ENCODE measurements at places on chromosomes 7 and 10.

DNA sequence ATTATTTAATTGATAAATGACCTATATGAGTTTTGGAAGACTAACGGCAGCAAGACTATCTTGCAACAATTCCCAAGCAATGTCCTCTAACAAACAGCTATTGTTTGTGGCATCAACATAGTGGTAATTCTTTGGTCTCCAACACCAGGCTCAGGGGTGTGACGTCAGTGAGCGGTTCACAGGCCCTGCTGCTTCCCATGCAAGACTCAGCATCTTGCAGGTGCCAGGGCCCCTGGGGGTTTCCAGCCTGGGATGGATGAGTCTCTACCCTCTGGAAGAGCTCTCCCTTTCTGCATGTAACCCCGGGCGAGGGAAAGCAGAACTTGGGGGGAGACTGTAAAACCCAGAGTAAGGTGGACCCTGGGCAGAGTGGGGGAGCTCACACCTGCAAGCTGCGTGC, 164.7 kb downstream of the ACTR3B start:
- DNase-seq, result no peak

- no peak for DNase-seq
These were observed 590.4 kb upstream of the PFKP start for GRCh38 chr10:2476812-2477553.

GRCh38 chr7:34622771-34623250, 35.2 kb upstream of the NPSR1 start:
- no peak for DNase-seq

GRCh38 chr10:124035928-124036558, 57.4 kb downstream of the CHST15 start:
- no peak for DNase-seq

DNA sequence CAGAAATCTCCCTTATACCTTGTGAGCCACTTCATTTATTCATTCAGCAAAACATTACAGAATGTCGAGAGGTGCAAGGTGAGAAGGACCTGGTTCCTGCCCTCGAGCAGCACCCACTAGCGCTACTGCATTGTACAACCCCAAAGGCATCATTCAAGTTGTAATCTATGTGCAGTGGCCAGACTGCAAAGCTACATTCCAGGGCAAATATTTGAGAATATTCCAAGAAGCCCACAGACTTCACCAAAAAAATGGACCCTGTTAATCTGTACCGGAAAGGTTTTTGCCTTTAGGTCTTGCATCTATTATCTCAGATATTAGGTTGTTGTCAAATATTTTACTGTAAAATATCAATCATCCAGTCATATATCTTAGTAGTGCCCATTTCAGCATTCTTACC, 295.4 kb upstream of the FZD1 start:
- DNase-seq, result no peak

- no peak for DNase-seq
These were observed 174.7 kb downstream of the TCF7L2 start for GRCh38 chr10:113124724-113125123.

DNA sequence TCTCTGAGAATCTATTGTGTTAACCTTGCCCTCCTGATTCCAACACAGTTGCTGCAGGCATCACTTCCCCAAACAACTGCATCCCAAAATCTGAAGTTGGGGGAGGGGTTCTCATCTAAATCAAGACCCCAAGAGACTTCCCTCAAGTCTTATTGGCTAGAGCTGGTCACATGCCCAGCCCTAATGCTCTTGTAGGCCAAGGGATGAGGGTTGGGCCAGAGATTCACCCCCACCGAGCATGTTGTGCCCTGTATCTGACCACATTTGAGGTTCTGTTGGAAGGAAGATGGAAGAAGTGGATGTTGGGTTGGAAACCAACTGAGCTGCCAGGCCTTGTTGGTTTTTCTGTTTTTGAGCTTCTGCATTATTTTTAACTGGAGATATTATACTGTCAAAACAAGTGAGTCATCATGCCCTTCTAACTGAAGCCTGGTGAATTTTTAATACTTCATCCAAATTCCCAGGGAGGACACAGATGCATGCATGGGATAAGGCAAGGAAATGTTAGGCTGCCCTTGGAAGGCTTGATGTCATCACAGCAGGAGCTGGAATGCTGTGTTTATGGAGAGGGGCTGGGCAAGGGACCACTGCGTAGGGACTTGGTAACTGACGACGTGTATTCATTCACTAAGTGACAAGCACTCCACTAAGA, 68.6 kb upstream of the CACUL1 start:
- no peak for DNase-seq

- DNase-seq, result no peak
These were observed 273.9 kb downstream of the TSPAN12 start for GRCh38 chr7:120583899-120584586.

DNA sequence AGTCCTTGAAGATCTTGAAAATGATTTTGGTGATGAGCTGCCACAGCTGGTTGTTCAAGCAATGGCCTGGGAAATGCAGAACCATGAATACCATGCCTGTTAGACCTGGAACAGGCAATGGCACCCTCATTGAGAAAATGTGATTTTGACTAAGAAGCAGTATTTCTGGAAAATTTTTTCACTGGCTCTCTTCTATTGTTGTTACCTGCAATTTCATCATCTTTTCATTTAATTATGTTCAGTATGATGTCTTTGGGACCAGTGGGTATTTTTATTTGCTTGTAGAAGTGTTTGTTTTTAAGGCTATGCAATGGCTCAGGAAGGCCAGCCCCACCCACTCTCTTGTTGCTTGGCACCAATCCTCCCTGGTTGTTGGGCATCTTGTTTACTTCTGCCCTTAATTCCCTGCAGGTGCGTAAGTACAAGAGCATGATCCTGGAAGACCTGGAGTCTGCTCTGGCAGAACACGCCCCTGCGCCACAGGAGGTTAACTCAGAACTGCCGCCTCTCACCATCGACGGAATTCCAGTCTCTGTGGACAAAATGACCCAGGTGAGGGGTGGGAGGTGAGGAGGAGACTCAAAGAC, 78.6 kb downstream of the NRF1 start:
- no peak for DNase-seq

- no peak for DNase-seq
These were observed 59.2 kb downstream of the OGDH start for GRCh38 chr7:44665531-44666213.

GRCh38 chr7:39145283-39145682, 167.6 kb downstream of the POU6F2 start:
- no peak for DNase-seq

DNA sequence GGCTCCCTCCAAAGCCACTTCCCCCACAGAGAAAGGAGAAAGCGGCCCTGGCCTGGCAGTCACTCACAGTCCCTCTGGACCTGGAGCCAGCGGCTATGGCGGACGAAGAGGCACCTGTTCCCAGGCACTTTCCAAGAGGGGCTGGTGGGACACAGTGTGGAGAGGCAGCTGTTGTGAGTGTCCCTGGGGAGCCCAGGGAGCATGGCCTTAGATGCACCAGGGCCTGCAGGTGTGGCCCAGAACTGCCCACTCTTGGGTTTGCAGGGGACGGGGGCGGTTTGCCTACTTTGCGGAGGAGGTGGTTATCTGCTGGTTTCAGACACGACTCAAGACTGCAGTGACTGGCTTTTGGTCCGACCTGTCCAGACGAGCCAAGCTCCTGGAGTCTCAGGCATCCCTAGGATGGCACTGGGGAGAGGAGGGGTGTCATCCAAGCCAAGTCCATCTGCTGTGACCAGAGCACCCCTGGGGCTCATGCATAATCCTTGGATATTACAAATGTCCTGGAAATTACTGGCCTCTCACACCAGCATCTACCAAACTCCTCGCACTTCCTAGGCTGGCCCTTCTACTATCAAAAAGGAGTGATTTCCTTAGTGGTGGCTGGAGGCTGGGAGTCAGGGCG, 18.4 kb downstream of the CTBP2 start:
- no peak for DNase-seq

DNA sequence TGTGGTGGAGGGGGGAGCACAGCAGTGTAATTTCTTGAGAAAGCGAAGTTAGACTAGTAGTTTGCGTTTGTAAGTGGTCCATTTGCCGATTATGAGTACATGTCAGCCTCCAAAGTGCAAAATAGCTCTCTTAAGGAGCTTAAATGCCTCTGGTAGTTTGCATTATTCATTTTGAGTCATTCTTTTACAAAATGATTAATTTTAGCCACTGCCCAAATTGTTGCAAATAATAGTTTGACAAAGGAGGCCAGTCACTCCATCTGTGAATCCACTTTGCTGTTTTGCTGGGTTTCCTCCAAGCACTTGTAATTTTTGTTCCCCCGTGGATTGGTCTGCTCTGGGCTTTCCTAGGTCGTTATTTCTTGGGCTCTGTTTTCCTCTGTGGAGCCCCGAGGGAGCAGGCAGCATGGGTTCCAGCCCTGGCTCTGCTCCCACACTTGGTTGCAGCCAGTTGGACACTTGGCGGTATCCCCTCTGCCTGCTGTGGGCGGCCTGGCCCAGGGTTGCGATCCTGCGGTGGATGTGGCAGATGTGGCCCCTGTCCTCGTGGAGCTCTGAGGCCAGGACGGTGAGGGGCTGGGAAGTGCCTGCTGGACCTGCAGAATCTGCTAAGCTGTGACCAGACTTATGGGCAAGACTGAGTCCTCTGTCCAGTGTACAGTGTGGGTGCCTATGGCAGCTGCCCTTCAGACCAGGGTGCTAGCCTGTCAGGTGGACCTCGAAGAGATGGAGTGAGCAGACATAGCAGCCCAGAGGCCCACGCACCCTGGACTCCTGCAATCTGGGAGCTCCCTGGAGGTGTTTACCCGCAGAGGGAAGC, 129.1 kb upstream of the BTBD16 start:
- DNase-seq, result no peak

DNA sequence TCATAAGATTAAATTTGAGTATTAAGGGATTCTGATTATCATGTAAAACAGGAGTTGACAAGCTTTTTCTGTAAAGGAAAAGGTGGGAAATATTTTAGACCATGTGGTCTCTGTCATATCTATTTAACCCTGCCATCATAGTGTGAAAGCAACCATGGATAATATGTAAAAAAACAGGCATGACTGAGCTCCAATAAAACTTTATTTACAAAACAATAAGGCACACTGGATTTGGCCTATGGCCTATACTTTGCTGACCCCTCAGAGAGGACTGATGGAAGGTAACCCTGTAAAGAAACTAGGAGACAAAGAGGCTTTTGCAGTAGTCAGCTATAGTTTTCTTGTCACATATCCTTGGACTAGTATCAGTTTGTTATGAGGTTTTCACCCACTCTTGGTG, 130.5 kb upstream of the CDK13 start:
- no peak for DNase-seq

DNA sequence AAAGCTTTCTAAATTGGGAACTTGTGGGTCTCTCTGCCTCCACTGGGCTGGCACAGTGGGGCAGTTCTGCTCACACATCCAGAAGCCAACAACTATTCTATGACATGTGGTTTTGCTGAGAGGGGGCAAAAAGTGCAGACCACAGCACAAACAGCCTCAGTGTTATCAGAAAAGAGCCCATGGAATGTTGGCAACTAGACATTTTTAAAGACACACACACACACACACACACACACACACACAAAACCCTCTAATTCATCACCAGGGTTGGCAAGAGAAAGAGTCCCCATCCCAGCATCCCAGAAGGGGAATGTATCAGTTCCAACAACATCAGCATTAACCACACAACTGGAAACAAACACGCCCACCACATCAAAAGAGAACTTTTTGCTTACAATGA, 117.1 kb downstream of the FGFR2 start:
- DNase-seq, result no peak

DNA sequence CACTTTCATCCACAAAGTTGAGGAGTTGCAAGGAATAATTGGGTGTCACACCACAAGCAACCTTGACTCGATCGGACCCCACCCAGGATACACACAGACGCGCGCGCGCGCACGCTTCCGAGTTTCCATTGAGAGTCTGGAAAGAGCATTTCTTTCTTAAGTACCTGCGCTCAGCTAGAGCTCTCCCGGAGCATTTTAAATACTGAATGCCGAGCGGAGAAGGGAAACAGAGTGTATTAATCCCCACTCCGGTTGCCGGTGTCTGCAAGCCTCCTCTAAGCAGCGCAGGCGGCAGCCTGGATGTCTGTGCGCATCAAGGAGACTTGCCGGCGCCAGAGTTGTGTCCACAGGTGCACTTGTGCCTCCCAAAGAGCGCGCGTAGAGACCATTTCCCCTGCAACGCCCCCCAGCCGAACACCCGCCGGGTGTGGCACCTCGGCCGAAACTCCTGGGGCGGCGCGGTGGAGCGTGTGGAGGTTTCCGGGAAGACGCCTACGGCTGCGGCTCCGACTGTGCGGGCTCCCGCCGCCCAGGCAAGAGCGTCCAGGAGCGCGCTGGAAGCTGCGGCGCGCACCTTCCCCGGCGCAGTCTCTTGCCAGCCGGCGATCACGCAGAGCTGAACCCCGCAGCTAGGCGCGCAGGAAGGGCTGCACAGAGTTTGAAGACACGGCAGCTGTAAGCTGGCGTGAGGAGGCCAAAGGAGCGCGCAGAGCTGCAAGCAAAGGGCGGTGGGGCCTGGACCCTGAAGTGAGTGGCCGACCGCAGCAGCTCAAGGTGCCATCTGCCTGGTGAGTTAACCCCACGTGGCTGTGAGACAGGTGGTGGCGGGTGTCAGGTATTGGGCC, 1.1 kb upstream of the FEZF1 start:
- DNase-seq, result peak; percentile 42

DNA sequence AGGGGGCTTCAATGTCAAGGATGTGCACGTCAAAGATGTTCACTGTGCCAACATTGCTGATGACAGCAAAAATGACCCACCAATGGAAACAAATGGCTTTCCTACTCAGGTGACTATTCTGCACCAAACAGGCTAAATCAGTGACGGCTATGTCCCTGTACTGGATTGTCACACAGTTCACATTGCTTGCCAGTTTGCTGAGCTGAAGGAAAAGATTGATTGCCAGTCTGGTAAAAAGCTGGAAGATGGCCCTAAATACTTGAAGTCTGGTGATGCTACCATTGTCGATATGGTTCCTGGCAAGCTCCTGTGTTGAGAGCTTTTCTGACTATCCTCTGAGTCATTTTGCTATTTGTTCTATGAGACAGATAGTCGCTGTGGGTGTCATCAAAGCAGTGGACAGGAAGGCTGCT, 202.2 kb upstream of the ETV1 start:
- no peak for DNase-seq

- DNase-seq, result no peak
These were observed 264.3 kb downstream of the SEMA3A start for GRCh38 chr7:83930262-83930661.

DNA sequence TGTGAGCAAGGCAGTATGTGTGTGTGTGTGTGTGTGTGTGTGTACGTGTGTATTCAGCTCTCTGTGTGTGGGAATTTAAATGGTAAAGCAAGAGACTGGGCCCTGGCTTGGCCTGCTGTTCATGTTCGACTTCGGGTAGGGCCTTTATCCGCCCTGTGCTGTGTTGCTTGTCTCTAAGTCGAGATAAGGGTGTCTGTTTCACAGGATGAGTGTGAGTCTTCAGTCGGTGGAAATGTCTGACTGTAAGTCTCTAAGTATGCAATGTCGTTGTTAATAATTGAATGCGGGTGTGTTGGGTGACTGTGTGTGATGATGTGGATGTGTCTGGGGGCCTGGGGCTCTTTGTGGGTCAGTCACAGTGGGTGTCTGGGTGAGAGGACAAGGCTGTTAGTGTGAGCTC, 34.8 kb downstream of the HIF1AN start:
- no peak for DNase-seq

All from testis (tissue), 5 donors.